ENCODE measurements at places on chromosomes 6 and 20. TPM values are rescaled to one million over a fixed set of nuclear protein-coding genes. Genes with fewer than 3 reads are reported as not detected.
A peak's percentile ranks its signal among the peaks of the same experiment; 100 is the strongest.

Gene C6orf118
- not detected for total RNA-seq

Gene FUT9
- not detected for total RNA-seq

Gene HLA-DQA2
- not detected for total RNA-seq

- H3K27me3 ChIP-seq = peaks cover 28% of the 10 kb centered on the region
- peaks cover 5% of the 10 kb centered on the region for H3K4me1 ChIP-seq
- DNase-seq = no peak
- no peaks in the 10 kb centered on the region for H3K36me3 ChIP-seq
Observed at GRCh38 chr6:34157236-34157830, 11.4 kb upstream of the GRM4 start.

- H3K4me1 ChIP-seq = peaks cover 3% of the 10 kb centered on the region
- H3K36me3 ChIP-seq = no peaks in the 10 kb centered on the region
- no peaks in the 10 kb centered on the region for H3K27me3 ChIP-seq
- H3K27ac ChIP-seq = no peak overlapping the region
Observed at GRCh38 chr20:37498066-37498665, 22.9 kb upstream of the NNAT start.

DNA sequence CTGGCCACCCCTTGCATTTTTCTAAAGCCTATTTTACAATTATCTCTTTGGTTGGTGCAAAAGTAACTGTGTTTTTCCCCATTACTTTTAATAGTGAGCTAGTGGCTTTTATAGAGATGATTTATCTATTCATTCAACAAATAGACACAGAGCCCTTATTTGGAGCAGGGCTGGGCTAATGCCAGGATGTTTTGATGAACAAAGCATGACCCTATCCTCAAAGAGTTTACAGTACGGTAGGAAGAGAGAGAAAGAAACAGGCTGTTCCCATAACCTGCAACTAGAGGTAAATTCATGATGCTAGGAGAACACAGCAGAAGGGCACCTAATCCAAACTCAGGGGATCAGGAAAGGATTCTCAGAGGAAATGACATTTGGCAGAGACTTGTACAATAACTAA lies 37.3 kb upstream of the UST start:
- H3K27ac ChIP-seq = no peak overlapping the region
- peaks cover 4% of the 10 kb centered on the region for H3K27me3 ChIP-seq
- no peak overlapping the region for H3K4me3 ChIP-seq
- H3K36me3 ChIP-seq = no peaks in the 10 kb centered on the region

DNA sequence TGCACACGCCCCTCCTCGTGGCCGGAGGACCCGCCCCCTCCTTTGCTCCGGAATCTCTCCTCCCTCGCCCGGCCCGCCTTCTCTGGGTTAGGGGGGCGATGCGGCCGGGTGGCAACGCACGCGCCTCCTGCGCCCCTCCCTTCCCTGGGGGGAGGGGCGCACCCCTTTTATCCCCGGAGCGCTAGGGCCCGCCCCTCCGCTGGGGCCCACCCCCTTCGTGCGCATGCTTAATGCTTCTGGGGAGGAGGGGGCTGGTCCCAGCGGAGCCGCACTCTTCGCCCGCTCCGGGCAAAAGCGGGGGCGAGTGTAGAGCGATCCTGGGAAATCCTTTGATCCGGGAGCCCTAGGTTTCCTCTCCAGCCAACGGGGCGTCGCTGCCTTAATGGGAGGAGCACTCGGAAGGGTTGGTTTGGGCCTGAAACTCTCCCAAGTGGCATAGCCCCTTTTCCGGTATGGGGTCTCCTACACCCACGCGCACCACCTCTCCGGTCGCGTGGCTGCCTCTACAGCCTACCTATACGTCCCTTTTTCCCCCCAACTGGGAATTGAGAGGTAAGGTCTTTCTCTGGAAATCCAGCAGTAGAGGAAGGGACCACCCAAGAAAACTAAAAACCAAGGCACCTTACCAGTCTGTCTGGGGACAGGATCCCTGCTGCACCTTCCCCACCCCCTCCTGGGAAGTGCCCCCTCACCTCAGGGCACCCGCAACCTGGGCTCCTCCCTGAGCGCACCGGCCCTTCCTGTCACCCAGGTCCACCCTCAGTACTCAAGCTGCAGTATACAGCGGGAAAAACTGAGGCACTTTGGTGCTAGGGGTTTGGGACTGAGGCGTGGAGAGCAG lies 2.1 kb downstream of the SOX12 start:
- H3K27ac ChIP-seq = no peak overlapping the region
- H3K4me1 ChIP-seq = peaks cover 51% of the 10 kb centered on the region
- DNase-seq = peak; percentile 76
- H3K4me3 ChIP-seq = peak overlapping the region; percentile 74
- H3K27me3 ChIP-seq = no peaks in the 10 kb centered on the region
